T-cell (primary cell): ENCODE measurements at places on chromosomes 6 and 20. TPM values are rescaled to one million over a fixed set of nuclear protein-coding genes. Genes with fewer than 3 reads are reported as not detected.
A peak's percentile ranks its signal among the peaks of the same experiment; 100 is the strongest.

Gene TRIM40
- total RNA-seq = not detected

Gene SIRPD
- 0.19 TPM for total RNA-seq

DNA sequence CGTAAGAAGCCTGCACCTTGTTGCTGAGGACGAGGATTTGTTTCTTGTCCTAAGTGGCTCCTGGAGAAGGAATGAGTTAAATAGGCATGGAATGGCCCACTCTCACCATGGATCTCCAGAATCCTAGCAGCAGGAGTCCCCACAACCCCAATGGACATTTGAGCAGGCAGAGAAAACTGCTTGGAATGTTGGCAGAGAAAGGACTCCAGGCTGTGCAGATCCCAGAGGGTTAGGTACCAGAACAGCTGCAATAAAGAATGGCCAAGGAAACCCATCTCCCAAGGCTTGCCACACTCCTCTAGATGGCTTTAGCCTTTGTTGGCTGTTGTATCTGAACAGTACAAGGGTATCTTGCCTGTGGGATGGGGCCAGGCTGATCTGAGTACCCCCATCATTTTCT, 1415.7 kb upstream of the ADGRB3 start:
- no peak for DNase-seq

- no peak for DNase-seq
Measured at GRCh38 chr6:22829070-22829469, 259.7 kb downstream of the HDGFL1 start.

DNA sequence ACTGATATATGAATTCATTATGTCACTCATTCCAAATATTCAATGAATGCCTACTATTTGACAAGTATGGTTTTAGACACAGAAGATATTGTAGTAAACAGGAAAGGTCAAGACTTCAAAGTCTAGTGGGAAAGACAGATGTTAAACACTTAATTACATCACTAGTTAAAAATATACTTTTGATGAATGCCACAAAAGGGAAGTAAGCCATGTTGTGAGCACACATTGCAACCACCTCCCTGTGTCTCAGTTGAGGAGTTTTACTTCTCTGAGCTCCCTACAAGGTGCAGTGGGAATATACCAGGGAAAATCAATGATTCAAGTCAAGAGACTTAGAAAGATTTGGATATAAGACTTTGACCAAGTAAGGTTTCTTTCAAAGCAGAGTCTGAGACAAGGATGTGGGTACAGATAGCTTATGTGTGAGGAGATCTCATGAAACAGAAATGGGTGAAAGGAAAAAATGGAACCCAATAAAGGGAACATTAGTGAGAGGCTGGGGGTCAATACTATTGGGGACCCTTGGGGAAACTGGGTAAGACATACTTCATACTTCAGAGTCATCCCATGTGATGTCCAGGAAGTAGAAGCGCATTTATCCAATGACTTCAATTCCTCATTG, 503.7 kb downstream of the KIF16B start:
- no peak for DNase-seq

- DNase-seq = no peak
Measured at GRCh38 chr6:124539096-124539495, 423.1 kb upstream of the RNF217 start.

- DNase-seq = peak; percentile 14
Measured at GRCh38 chr6:111642463-111643158, 36.9 kb upstream of the TRAF3IP2 start.

DNA sequence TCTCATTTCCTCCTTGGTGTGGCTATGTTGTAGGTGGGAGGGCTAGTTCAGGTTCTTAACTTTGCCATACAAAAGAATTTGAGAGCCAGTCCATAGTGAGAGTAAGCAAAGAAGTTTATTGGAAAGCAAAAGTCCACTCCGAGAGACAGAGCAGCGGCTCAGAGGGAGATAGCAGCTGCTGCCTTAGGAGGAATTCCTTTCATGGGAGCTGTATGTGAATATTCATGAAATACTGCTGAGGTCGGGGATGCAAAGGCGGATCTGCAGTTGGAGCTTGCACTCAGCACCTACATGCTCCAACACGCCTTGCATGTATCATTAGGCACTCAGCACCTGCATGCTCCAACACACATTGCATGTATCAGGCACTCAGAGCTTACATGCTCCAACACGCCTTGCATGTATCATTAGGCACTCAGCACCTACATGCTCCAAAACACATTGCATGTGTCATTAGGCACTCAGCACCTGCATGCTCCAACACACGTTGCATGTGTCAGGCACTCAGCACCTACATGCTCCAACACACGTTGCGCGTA, 54.9 kb downstream of the CDH4 start:
- no peak for DNase-seq

Gene DPPA5
- total RNA-seq = not detected

DNA sequence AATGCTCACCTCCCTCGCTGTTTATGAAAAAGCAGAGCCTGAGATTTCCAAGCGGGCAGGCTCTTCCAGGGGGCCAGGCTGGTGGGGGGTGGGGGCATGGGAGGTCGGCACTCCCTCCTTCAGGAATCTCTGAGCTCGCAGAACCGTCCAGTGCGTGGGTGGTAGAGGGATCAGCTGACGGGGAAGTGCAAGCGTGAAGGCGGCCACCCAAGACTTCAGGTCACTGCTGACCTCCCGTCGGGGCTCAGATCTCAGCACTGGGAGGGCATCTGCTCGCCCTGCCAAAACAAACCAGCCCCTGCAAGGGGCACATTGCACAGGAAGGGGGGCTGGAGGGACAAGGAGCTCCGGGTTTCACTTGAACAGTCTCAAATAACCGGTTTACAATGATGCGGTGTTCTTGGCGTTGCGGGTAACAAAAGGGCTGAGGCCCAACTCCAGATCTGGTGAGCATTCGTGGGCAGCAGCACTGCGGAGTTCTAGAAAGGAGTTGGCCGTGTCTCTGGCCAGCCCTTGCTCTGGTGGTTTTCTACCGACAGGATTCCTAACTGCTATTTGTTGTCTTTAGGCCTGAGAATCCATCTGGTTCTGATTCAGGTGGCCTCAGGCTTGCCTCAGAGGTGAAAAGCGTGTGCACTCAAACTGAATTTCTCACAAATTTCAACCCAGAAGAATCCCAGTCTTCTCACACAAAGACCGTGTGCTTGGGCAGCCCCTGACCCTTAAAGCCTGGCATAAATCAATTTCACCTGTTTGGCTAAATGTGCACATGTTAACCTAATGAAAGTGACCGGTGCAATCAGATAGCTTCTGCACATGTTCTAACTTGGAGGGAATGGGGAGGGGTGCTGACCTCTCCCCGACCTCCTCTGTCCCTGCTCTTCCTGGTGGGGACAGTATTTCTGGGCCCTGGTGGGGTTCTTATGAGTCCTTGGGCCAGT, 191.6 kb downstream of the MYLK4 start:
- DNase-seq = no peak

- DNase-seq = no peak
Measured at GRCh38 chr6:105892577-105893262, 193.4 kb upstream of the PRDM1 start.

Gene ACSS2
- total RNA-seq = 33.2 TPM

GRCh38 chr6:160667639-160668481, 3.8 kb upstream of the LPA start:
- no peak for DNase-seq

DNA sequence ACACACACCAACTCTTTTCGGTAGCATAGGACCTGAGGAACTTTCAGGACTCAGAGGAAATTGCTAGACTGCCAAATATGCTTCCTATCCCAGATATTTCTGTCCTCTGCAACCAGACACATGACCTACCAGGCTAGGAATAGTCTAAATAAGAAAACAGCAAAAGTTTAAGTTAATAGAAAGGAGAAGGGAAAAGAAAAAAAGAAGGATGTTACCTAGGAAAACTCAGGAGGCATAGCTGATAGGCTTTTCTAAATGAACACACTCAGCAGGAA, 74.6 kb downstream of the MAP3K5 start:
- DNase-seq = no peak

- DNase-seq = no peak
Measured at GRCh38 chr6:25297039-25297441, 17.9 kb downstream of the CARMIL1 start.

DNA sequence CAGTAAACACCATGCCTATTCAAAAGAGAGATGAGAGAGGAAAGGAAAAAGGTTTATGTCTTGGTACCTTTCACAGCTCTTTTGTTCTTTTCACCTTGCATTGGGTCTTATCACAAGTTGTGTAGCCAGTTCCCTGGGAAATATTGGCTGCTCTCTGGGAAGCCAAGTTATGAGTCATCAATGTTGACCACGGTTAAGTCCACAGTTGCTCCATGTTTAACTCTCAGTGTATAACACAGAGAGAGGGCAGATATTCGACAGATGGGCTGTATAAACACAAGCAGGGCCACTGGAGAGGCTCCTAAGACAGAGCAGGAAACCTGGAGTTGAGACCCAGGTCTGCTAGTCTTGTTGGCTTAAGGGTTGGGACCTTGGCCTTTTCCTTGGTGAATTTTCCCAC, 718.6 kb downstream of the QKI start:
- no peak for DNase-seq

Gene MROH8
- 0.70 TPM for total RNA-seq

Gene PCNA
- total RNA-seq = 48.2 TPM

DNA sequence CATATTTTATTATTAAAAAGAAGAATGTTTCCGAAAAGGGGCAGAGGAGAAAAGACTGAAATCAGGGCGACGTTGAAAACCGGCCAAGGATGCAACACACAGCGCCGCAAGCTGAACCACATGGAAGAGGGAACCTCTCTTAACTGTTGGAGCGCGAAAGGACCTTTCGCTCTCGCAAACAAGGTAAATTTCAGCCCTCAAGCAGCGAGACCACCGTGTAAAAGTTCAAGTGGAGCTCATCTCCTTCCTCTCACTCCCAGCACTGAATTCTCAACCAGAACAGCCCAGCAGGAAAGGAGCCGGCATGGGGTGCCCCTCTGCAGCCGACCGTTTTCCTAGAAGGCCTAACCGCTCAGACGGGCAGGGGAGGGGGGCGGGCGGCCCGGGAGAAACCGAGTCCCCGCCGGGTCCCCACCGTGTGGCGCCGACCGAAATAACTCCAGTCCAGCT, 621 bp downstream of the GPR63 start:
- no peak for DNase-seq

- DNase-seq = no peak
Measured at GRCh38 chr6:152454003-152454402, 183.2 kb downstream of the SYNE1 start.

GRCh38 chr6:33781131-33781975, 7.6 kb downstream of the LEMD2 start:
- no peak for DNase-seq

- DNase-seq = no peak
Measured at GRCh38 chr6:68710496-68710895, 75.4 kb downstream of the ADGRB3 start.

DNA sequence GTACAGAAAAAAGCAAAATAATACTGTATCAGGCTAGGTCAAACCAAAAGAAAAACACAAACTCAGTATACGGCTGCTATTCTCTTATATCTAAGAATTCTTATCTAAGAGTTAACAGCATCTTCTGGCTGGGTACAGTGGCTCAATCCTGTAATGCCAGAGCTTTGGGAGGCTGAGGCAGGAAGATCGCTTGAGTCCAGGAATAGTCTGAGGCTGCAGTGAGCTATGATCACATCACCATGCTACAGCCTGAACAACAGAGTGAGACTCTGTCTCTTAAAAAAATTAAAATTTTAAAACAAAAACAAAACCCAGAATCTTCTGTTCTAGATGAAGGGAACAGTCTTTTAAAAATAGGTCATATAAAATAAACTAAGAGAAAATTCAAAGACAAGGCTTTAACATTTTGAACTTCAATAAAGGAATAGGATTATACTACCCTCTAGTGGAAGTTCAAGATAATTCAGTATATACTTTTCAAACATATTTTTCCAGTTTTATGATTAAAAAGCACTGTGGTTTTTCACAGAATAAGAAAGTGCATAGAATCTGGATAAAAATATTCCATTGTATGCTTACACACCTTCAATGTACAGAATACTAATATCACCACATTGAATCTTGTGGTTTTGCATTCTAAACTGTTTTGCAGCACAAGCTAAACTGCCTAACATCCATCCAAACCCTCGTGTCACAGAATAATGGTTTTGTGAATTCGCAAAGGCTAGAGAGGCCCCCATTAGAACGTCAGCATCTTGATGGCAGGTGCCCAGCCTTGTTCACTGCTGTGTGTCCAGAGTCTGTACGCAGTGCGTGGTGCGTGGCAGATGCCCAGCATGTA, 39.3 kb downstream of the DTNBP1 start:
- DNase-seq = no peak

DNA sequence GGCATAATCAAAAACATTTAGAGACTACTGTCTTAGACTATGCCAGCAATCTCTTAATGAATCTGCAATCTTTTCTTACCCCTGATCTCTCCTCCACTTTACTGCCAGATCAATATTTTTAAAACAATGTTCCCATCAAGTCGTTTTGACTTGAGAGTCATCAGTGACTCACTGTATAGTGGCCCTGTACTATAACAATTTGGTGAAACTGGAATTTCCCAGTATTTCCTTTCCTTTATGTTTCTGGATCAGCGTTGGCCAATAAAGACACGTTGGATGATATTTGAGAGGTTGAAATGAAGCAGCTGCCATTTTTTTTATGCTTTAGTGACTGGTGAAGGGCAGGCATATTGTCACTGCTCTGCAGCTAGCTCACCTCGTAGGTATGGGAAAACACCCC, 10.1 kb upstream of the SMIM13 start:
- no peak for DNase-seq

DNA sequence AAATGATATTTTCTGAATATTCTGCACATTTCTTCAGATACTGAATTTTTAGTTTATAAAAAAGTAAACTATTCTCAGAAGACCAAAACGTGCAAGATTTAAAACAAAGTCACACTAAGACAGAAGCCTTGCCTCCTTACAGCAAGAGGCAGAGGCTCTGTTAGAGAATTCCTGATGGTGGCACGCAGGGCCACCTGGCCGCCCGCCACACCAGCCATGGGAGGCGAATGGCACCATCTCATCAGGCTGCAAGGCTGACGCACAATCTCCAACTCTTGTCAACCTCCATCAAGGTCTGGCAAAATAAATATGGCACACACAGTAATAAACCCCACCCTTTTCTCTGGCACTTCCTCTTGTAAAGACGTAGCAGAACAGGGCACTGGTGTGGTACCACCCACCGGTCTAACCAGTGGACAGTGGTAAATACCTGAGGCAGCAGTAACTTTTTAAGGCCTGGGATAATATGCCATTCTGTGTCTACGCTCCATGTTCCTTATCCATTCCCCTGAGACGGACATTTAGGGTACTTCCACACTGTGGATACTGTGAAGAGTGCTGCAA, 111.4 kb downstream of the WDR27 start:
- no peak for DNase-seq
